ENCODE measurements at places on chromosomes 6 and 20. TPM values are rescaled to one million over a fixed set of nuclear protein-coding genes. Genes with fewer than 3 reads are reported as not detected.

The FOXQ1 gene
- 0.08 TPM for total RNA-seq

The HCRTR2 gene
- total RNA-seq, result not detected

The SLC52A3 gene
- total RNA-seq, result not detected

The ZNF311 gene
- total RNA-seq, result not detected

The SOX18 gene
- total RNA-seq, result 5.6 TPM

The EYS gene
- total RNA-seq, result not detected

The SYNDIG1 gene
- not detected for total RNA-seq

The OSER1 gene
- total RNA-seq, result 21.6 TPM

DNA sequence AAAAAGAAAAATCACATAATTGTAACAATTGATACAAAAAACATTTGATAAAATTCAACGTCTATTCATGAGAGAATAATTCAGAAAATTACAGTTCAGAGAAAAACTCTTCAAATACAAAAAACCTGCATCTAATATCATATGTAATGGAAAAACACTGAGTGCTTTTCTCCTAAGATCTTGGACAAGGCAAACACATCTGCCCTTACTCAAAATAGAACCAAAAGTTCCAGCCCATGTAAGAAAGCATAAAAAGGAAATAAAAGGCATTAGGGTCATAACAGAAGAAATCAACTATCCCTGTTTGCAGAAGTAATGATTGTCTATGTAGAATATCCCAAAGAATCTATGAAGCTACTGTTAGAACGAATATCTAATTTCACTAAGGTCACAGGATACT, 721.4 kb downstream of the RFPL4B start:
- H3K27ac ChIP-seq, result no peak overlapping the region
- no peak for DNase-seq
- no peaks in the 10 kb centered on the region for H3K36me3 ChIP-seq
- no peak overlapping the region for H3K4me3 ChIP-seq
- H3K27me3 ChIP-seq, result no peaks in the 10 kb centered on the region

- H3K27ac ChIP-seq, result no peak overlapping the region
- H3K4me1 ChIP-seq, result no peaks in the 10 kb centered on the region
- no peak overlapping the region for H3K4me3 ChIP-seq
- no peaks in the 10 kb centered on the region for H3K27me3 ChIP-seq
These were observed 2.0 kb upstream of the CAPN11 start for GRCh38 chr6:44156494-44157151.

DNA sequence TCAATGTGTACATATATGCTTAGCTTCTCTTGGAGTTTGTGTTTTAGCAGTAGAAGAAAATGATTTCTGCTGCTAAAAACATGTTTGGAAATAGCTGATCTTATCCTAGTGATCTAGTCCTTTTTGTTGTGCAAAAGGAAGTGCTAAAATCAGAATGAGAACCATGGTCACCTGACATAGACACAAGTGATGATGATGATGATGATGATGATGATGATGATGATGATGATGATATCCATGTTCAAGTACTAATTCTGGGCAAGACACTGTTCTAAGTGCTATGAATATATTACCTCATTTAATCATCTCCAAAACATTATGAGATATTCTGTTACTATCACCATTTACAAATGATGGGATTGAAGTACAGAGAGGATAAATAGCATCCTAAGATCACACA, 79.8 kb downstream of the ANKEF1 start:
- H3K36me3 ChIP-seq, result no peaks in the 10 kb centered on the region
- DNase-seq, result no peak
- no peaks in the 10 kb centered on the region for H3K4me1 ChIP-seq
- no peaks in the 10 kb centered on the region for H3K27me3 ChIP-seq

- DNase-seq, result no peak
- no peak overlapping the region for H3K4me3 ChIP-seq
- H3K36me3 ChIP-seq, result no peaks in the 10 kb centered on the region
- no peak overlapping the region for H3K27ac ChIP-seq
These were observed 49.8 kb upstream of the SSTR4 start for GRCh38 chr20:22985239-22985778.

DNA sequence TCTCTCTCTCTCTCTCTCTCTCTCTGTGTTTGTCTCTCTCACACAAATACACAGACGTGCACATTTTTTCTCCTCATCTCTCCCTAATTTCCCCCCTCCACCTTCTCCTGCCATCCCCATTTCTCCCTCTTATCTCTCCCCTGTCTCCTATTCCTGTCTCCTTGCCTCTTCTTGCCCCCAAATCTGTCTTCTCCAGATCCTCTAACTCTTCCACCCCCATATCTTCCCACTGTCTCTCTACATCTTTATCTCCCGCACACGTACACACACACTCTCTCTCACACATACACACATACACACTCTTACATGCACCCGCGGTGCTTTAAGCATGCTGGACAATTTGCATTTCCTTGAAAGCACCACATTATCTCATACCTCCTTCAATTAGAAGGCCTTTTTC, 15.9 kb downstream of the KIZ start:
- H3K36me3 ChIP-seq, result no peaks in the 10 kb centered on the region
- H3K27ac ChIP-seq, result no peak overlapping the region
- peaks cover 4% of the 10 kb centered on the region for H3K4me1 ChIP-seq
- H3K27me3 ChIP-seq, result no peaks in the 10 kb centered on the region
- H3K4me3 ChIP-seq, result no peak overlapping the region

GRCh38 chr6:71393981-71394432, 105.4 kb downstream of the OGFRL1 start:
- H3K27me3 ChIP-seq, result no peaks in the 10 kb centered on the region
- H3K36me3 ChIP-seq, result no peaks in the 10 kb centered on the region
- no peak for DNase-seq
- H3K27ac ChIP-seq, result no peak overlapping the region
- no peaks in the 10 kb centered on the region for H3K4me1 ChIP-seq

- H3K27ac ChIP-seq, result no peak overlapping the region
- no peaks in the 10 kb centered on the region for H3K36me3 ChIP-seq
- DNase-seq, result no peak
- H3K4me3 ChIP-seq, result no peak overlapping the region
These were observed 89.8 kb upstream of the UST start for GRCh38 chr6:148657048-148657447.

GRCh38 chr6:130890521-130890971, 63.3 kb downstream of the SMLR1 start:
- H3K27ac ChIP-seq, result no peak overlapping the region
- DNase-seq, result no peak
- H3K36me3 ChIP-seq, result peaks cover 4% of the 10 kb centered on the region
- no peak overlapping the region for H3K4me3 ChIP-seq

- no peak overlapping the region for H3K27ac ChIP-seq
- H3K27me3 ChIP-seq, result no peaks in the 10 kb centered on the region
- H3K4me3 ChIP-seq, result no peak overlapping the region
- DNase-seq, result no peak
- no peaks in the 10 kb centered on the region for H3K36me3 ChIP-seq
These were observed 1057.4 kb downstream of the EPHA7 start for GRCh38 chr6:92361990-92362389.

DNA sequence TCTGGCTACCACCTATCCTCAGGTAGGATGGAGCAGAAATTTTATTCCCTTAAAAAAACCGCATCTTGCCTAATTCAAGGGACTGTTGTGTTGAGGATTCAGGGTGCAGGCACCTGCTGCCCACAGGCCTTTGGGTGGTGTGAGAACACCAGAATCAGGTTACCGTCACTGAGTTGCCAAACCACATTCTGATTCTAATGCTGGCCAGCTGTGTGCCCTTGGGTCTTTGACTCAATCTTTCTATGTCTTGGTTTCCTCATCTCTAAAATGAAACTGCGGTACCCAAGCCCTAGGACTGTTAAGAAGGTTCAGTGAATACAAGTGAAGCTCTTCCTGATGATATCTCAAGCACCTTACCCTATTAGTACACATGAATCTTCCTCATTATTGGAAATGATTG, 827.3 kb downstream of the DHX35 start:
- no peak overlapping the region for H3K4me3 ChIP-seq
- DNase-seq, result no peak
- H3K27me3 ChIP-seq, result no peaks in the 10 kb centered on the region
- no peaks in the 10 kb centered on the region for H3K4me1 ChIP-seq
- H3K27ac ChIP-seq, result no peak overlapping the region
- H3K36me3 ChIP-seq, result no peaks in the 10 kb centered on the region

DNA sequence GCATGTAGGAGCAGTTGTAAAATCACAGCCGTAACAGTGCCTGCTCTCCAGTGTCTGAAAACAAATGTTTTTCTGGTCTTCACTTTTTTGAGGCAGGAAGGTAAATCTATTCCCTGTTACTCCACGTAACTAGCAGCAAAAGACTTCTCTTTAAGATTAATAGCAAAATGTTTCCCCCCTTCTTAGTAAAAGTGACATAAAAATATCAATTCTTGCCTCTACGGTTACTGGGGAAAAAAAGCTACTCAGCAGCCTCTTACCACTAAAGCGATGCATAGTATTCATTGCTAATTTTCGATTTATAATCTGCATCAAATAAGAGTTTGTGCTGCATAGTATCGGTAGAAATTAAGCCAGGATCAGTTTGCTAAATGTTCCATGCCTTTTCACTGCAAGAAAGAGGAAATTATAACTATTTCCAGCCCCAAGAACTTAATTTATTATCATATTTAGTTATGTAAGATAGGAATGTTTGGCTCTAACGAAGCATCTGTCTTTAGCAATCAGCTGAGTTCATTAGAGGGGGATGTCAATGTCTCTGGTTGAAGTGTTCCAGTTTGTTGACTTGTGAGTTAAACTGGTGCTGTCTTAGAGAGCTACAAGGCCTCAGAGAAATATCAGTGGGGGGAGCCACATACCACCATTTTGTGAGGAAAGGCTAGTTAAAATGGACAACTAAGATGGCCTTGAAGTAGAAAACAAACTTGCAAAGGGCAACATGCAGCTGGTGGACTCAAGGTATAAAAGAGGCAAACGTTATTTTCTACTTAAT, 617 bp upstream of the TSPYL1 start:
- peak overlapping the region; percentile 86 for H3K4me3 ChIP-seq
- H3K36me3 ChIP-seq, result no peaks in the 10 kb centered on the region
- no peaks in the 10 kb centered on the region for H3K4me1 ChIP-seq
- no peak for DNase-seq
- H3K27ac ChIP-seq, result peak overlapping the region; percentile 96

DNA sequence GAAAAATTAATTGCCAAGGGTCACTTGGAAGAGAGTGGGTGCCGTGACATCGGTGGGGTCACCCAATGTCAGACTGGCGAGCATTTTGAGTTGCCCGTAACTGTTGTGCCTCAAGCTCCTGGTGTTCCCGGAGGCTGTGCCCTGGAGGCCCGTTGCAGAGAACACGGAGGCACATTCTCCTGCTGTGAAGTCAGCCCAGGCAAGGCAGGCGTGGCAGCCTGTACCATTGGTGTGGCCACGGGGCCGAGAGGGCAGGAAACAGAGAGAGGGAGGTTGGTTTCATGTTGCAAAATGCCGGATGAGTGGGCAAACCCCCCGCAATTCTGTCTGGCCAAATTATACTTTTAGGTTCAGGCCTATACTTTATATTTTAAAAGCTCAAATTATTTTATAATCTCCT, 81.2 kb downstream of the THBS2 start:
- no peak overlapping the region for H3K4me3 ChIP-seq
- H3K27ac ChIP-seq, result no peak overlapping the region
- no peaks in the 10 kb centered on the region for H3K36me3 ChIP-seq
- no peaks in the 10 kb centered on the region for H3K27me3 ChIP-seq
- DNase-seq, result no peak

DNA sequence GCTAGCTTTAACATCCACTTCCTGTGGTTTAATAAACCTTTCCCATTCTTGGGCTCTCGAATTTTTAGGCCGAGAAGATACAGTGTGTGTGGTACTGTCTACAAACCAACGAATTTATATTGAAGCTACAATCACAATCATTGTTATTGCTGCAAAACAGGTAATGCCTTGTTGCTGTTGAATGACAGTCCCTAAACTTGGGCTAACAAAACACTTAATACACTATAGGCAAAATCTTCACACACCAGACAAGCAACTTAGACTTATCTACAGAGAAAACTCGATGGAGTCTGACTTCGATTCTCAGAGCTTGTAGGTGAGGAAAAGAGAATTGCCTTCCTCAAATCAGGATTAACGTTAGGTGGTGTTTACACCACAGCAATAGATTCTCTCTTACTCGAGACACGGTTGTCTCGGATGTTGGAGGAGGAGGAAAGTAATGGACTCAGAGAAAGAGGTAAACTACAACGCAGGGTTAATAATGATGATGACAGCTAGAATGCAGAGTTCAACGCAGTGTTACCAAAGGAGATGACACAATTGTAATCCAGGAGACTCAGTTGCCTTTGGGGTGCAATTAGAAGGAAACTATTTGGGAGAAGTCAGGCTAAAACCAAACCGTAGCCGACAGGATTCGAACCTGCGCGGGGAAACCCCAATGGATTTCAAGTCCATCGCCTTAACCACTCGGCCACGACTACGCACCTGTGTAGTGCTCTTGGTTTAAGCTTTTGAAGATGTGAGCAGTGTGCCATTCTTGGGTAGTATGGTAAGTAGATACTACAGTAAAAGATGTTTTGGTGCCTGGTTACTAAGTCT, 32.5 kb upstream of the ZNF184 start:
- DNase-seq, result peak; percentile 63
- H3K36me3 ChIP-seq, result no peaks in the 10 kb centered on the region
- no peak overlapping the region for H3K4me3 ChIP-seq
- H3K27ac ChIP-seq, result no peak overlapping the region

- H3K4me3 ChIP-seq, result no peak overlapping the region
- H3K4me1 ChIP-seq, result peaks cover 11% of the 10 kb centered on the region
- DNase-seq, result no peak
- H3K27me3 ChIP-seq, result peaks cover 4% of the 10 kb centered on the region
- no peaks in the 10 kb centered on the region for H3K36me3 ChIP-seq
These were observed 17.8 kb upstream of the TAGAP start for GRCh38 chr6:159062564-159062945.

DNA sequence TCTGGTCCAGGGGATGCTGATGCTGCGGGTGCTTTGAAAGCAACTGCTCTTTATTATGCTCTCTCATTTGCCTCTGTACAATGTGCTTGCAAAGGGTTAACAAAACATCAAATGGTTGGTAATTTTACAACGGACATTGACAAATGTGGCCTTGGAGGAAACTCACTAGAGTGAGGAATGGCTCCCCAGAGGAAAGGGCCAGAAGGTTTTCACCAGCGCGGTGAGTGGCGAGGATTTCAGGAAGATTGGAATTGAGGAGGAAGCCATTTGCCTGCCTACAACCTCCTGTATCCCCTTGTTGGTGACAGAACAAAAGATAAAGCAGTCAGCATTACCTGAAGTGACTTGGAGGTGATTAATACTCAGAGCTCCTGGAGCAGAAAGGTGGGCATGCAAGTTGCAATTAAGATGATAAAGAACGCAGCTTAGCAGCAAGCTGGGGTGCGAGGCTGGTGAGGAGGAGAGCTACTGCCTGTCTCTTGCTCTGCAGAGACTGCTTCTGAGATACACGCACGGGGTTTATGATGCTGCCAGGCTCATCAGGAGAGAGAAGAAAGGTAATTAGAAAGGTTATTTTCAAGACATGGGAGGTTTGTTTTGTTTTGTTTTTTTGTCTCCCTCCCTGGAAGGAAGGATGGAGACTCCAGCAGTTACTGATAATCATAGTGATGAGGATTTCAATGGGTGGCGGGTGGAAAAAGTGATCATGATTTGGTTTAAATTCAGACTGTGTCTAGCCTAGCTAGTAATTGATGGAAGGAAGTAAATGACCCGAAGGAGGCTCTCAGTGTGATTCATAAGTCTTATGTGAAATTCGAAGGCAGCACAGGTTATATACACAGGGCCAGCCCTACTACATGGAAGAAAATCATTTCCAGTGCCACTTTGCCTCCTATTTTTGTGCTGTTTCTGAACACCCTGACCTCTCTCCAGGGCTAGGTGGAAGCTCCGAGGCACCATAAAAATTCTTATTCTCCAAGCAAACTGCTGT, 141.6 kb upstream of the DTNBP1 start:
- no peaks in the 10 kb centered on the region for H3K27me3 ChIP-seq
- DNase-seq, result no peak
- no peak overlapping the region for H3K4me3 ChIP-seq
- no peaks in the 10 kb centered on the region for H3K4me1 ChIP-seq
- no peaks in the 10 kb centered on the region for H3K36me3 ChIP-seq

Measured in GM12878 (cell line).